Cerebellum (tissue), 4 donors: ENCODE measurements at places on chromosomes 11 and 22.

- no peak for DNase-seq
Observed at GRCh38 chr11:75474878-75475766, 42.1 kb upstream of the KLHL35 start.

DNA sequence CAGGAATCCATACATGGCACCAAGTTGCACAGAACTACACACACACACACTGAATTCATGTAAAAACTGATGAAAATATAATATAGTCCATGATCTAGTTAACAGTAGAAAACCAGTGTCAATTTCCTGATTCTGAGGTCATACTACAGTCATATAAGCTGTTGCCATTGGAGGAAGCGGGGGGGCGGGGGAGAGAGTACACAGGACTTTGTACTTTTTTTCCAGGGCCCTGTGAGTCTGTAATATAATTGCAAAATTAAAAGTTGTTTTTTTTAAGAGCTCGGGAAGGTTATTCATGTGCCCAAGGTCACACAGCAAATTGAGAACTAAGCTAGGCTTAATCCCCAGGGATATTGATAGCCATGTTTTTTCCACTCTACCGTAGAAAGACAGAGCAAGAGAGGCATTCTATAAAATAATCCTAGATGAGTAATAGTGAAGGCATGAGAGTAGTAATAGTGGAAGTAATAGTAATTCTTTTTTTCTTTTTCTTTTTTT is 312.3 kb downstream of the MN1 start:
- no peak for DNase-seq

DNA sequence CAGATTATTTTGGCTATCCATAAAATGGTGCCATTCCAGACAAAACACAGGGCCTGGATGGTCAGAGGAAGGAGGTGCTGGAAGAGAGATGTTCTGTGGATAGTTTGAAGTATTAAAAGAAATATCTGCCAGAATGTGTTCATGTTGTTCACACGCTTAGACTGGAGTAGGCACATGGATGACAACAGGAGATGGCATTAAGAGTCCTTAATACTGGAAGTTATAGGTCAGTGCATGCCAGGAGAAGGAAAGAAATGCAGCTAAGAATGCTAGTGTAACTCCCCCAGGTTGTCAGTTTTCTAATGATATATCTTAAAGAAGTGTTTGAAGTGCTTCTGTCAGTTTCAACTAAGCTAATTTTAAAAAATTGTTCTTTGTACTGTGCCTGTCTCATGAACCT is 20.2 kb downstream of the KREMEN1 start:
- no peak for DNase-seq

DNA sequence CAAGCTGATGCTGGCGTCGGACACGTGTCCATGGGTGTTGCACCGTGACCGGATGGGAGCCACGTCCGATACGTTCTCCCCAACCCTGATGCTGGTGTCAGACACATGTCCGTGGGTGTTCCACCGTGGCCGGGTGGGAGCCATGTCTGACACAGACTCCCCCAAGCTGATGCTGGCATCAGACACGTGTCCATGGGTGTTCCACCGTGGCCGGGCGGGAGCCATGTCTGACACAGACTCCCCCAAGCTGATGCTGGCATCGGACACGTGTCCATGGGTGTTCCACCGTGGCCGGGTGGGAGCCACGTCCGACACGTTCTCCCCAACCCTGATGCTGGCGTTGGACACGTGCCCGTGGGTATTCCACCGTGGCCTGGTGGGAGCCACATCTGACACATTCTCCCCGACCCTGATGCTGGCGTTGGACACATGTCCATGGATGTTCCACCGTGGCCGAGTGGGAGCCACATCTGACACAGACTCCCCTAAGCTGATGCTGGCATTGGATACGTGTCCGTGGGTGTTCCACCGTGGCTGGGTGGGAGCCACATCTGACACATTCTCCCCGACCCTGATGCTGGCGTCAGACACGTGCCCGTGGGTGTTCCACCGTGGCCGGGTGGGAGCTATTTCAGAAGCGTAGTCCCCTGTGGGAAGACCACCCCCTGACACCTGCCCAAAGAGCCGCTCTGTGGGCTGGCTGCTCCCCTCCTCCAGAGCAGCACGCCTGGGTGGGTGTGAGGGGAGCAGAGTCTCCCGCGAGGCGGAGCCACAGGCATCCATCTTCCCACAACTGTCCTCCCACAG is 20.0 kb downstream of the SELENOO start:
- DNase-seq: no peak
